Stimulated activated CD8-positive, alpha-beta memory T cell treated with anti-CD3 and anti-CD28 coated beads, Interleukin-2, amount 100 ng/mL, for 1 hour (primary cell): ENCODE measurements at places on chromosomes 3 and 15.

DNA sequence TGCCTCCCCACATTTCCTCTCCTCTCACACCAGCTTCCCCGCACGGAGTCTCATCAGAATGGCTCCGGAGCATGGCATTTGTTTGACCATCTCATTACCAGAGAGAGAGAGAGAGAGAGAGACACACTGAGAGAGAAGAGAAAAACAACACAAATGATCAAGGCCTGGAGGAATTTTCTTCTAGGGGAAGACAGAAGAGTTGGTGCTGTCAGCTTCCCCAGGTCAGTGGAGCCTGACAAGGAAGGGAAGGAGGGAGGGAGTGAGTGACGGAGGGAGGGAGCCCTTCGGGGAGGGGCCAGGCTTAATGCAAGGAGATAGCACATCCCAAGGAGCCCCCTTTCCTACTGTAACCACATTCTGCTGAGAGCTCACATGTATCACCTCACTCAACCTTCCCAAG, 9.1 kb downstream of the ST8SIA2 start:
- no peak for DNase-seq

DNA sequence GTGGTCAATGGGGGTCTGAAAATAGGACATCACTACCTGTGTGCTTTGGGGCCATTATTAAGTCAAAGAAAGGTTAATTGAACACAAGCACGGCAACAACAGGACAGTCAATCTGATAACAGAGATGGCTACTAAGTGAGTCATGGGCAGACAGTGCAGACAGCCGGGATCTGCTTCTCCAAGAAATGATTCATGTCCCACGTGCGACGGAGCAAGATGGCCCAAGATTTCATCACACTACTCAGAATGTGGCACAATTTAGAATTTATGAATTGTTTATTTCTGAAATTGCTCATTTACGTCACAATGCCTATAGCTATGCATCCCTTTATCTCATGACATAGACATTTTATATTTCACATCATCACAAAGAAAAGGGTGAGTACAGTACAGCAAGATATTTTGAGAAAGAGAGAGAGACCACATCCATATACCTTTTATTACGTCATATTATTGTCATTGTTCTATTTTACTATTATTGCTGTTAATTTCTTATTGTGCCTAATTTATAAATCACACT, 770.6 kb upstream of the NR2F2 start:
- DNase-seq: no peak

DNA sequence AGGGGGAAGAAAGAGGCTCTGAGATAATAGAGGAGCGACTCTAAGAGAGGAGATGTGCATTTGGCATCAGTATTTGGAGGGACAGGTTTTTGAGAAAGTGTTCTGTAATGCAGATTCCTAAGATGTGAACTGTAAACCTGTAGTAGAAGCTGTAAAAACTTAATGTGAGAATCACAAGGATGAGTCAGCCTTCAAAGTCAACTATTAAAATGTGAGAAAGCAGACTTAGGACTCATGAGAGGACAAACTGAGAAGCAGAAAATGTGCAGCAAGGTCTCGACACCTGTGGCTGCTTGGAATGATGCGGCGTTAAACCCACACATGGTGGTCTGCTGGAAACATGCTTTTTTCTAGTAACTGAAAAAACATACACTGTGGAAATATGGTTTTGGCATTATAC, 36.0 kb downstream of the USP13 start:
- DNase-seq: no peak

DNA sequence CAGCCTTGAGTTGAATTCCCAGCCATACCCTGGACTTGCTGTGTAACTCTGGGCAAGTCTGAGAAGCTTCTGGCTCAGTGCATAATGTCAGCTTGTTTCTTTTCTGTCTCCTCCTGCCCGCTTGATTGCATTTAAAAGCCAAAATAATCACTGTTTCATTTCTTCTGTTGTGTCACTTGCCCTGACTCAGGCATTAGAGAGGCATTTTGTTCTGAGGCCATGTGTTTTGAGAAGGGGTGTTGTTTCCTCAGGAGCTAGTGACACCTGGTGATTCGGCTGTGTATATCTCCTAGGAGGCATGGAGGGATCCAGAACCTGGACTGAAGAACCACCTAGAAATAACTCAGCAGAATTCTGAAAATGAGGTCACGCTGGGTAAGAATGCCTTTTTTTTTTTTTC, 16.0 kb downstream of the WDR73 start:
- no peak for DNase-seq

DNA sequence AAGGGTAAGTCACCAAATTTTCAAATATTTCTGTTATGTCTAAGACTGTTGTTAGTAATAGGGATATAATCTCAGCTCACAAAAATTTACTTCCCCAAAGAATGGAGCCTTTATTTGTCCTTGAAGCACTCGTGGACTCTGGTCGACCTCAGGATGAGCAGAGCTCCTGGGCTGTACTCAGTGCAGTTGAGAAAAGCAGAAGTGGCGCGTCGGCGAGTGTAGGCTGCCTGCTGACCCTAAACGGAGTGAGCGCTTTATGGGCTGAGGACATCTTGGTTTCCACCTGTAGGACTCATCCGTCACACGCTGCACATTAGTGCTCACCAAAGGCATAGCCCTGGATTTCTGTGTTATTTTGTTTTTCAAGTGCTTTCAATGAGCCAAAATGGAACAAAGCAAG, 11.0 kb downstream of the GABRA5 start:
- DNase-seq: no peak

DNA sequence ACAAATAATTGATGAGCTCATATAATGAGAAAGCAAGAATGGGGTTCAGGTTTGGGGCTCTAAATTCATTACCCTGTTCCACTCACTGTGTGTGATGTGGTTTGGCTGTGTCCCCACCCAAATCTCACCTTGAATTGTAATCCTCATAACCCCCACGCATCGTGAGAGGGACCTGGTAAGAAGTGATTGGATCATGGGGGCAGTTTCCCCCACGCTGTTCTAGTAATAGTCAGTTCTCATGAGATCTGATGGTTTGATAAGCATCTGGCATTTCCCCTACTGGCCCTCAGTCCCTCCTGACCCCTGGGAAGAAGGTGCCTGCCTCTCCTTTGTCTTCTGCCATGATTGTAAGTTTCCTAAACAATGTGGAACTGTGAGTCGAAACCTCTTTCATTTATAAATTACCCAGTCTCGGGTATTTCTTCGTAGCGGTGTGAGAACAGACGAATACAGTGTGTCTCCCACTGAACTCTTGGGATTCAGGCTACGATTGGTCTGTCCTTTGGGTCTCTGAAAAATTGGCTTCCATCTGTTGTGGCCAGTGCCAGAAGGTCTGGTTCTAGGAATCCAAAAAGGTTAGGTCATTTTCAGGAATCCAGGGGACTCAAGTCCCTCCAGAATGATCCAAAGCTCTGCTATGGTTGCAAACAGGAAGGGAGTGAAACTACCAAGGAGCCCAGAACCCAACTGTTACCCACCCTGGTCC, 87.7 kb downstream of the XXYLT1 start:
- no peak for DNase-seq

- DNase-seq: no peak
Measured at GRCh38 chr15:75531041-75531450, 48.1 kb downstream of the PTPN9 start.

- no peak for DNase-seq
Measured at GRCh38 chr15:70701891-70702568, 61.3 kb downstream of the UACA start.

DNA sequence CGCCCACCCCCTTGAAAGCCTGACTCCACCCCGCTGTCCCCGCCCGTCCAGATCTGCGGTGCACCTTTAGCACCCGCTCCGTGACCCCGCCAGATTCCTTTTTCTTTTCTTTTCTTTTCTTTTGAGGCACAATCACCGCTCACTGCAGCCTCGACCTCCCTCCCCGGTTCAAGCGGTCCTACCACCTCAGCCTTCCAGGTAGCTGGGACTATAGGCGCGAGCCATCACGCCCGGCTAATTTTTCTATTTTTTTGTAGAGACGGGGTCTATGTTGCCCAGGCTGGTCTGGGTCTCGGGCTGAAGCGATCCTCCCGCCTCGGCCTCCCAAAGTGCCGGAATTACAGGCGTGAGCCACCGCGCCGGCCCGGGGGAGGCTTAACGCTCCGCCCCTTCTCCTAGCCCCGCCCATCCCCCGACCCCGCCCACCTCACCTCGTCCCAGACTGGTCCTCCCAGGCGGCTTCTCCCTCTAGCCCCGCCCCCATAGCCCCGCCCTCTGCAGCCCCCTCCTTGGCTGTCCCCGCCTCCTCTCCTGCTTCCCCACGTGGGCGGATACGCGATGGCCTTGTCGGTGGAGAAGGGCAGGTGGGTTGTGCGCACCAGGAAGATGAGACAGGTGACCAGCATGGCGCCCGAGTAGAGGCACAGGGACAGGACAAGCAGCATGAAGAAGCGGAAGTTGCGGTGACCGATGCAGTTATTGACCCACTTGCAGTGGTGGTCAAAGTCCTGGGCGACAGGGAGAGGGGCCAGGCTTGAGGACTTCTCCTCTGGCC, 3.2 kb downstream of the ZDHHC19 start:
- DNase-seq: peak; percentile 24

GRCh38 chr3:110577854-110578253, 493.8 kb upstream of the NECTIN3 start:
- DNase-seq: no peak

GRCh38 chr3:39208463-39209055, 16.2 kb upstream of the XIRP1 start:
- no peak for DNase-seq

- DNase-seq: no peak
Measured at GRCh38 chr3:196275126-196275525, 12.4 kb downstream of the PCYT1A start.

- DNase-seq: no peak
Measured at GRCh38 chr15:68518046-68518445, 60.7 kb upstream of the CORO2B start.

GRCh38 chr3:52441772-52442332, 3.1 kb downstream of the SEMA3G start:
- DNase-seq: no peak

DNA sequence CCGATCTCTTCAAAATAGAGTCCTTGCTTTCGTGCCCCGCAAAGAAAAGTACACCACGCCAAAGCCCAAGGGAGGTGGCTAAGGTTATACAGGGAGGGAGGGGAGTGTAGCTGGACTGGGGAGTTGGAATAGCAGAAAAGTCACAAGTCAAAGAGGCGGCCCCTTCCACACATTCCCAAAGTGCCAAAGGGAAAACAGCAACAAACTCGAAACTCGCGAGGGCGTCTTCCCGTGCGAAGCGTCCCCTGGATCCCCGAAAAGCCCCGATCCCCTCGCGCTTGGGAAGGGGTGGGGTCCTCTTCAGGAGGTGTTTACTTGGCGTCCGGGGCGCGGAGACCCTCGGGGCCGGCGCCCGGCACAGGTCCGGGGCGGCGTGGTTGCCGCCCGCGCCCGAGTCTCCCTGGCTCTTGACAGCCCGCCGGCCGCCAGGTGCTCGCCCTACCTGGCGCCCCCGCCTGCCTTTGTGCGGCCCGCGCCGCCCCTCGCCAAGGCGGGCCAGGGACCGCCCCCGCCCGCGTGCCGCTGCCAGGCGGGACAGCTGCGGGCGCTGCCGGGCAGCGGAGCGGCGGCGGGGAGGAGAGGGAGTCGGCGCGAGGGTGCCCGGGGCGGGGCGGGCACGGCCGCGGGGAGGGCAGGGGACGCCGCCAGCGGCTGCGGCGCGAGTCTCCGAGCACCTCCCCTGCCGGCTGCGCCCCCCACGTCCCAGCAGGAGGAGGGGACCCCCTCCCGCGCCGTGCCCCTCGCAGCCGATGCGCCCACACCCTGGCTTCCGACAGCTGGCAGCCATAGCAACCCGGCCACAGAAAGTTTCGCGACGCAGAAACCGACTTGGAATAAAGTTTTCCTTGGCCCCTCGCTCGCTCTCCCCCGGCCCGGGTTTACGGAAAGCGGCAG, 966 bp downstream of the MYO1E start:
- DNase-seq: no peak

- no peak for DNase-seq
Measured at GRCh38 chr3:18837137-18837755, 311.1 kb upstream of the KCNH8 start.
